Neural progenitor cell (in vitro differentiated cells): ENCODE measurements at places on chromosomes 12 and 14. TPM values are rescaled to one million over a fixed set of nuclear protein-coding genes. Genes with fewer than 3 reads are reported as not detected.

SYT10 gene
- total RNA-seq: 0.62 and 1.2 TPM in 2 replicates

HOXC5 gene
- total RNA-seq: not detected in 2 replicates

NIN gene
- total RNA-seq: 34.7 and 49.0 TPM in 2 replicates

- H3K27ac ChIP-seq: no peak overlapping the region
- peaks cover 6% of the 10 kb centered on the region for H3K4me1 ChIP-seq
- H3K36me3 ChIP-seq: no peaks in the 10 kb centered on the region
Observed at GRCh38 chr14:59004012-59004411, 184.5 kb upstream of the DAAM1 start.

DNA sequence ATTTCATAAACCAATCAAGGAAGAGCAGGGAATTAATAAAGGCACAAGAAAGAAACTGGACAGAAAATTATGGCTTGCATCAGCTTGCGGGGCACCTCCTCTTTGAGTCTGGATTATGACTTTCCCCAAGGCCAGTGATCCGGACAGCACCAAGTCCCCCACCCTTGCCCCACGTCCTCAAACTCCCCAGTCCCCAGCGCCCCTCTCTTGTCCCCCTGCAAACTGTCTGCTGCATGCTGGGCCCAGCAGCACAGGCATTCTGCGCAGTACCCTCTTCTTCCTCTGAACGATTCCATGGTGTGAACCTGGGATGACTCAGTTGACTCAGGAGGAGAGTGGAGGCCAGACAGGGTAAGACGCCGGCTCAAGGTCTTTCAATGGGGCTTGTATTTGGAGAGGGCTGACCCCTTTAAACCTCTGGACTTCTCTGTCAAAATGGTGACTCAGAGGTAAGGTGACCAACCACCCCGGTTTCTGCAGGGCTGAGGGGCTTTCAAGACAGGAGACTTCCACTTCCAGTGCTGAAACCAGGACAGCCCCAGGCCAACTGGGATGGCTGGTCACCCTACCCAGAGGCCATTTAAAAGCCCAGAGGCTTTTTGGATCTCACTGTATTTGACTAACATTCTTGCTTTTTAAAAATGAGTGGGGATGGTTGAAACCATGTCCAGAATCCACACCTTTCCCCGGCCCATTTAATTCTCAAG, 13.5 kb downstream of the C14orf132 start:
- H3K36me3 ChIP-seq: no peaks in the 10 kb centered on the region
- no peaks in the 10 kb centered on the region for H3K27me3 ChIP-seq
- no peak for DNase-seq

- H3K4me3 ChIP-seq: no peak overlapping the region
- DNase-seq: peak; percentile 86
- no peaks in the 10 kb centered on the region for H3K36me3 ChIP-seq
- H3K27ac ChIP-seq: no peak overlapping the region
- H3K4me1 ChIP-seq: no peaks in the 10 kb centered on the region
- H3K27me3 ChIP-seq: no peaks in the 10 kb centered on the region
Observed at GRCh38 chr14:74945852-74946658, 9.3 kb downstream of the PGF start.

DNA sequence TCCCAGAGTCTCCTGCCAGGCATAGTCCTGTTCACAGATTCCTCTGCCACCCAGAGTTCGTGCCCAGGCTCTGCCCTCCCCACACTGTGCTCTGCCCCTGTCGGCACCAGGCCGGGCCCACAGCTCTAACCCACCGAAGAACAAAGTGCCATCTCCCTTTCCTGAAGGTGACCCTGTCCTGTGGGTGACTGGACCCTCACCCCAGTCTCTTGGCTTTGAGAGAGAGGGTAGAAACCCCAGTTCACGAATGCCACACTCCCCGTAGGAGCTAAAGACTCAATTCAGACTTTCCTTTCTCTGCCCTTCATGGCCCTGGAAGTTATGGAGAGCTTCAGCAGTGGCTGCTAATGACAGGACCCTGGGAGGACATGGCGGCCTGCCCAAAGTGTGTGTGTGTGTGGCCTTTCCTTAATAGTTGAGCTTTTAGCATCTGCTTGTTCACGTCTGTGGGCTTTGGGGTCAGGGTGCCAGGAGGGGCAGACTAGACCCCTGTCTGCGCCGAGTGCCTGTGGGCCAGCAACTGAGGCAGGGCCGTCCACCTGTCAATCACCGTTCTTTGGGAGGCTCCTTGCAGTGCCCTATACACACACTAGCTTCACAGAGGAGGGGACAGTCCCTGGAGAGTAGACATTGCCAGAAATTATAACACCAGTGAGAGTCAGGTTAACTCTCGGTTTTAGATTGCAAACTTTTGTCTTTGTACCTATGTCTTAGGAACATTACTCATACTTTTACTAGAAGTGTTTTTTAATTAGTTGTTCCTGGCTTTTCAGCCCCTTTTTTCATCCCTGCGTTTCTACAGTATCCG, 84.6 kb upstream of the DYNC1H1 start:
- H3K27ac ChIP-seq: no peak overlapping the region
- H3K27me3 ChIP-seq: no peaks in the 10 kb centered on the region
- no peak for DNase-seq
- no peak overlapping the region for H3K4me3 ChIP-seq
- H3K4me1 ChIP-seq: no peaks in the 10 kb centered on the region

- H3K27me3 ChIP-seq: no peaks in the 10 kb centered on the region
- peaks cover 17% of the 10 kb centered on the region for H3K4me1 ChIP-seq
- no peak overlapping the region for H3K27ac ChIP-seq
- no peak overlapping the region for H3K4me3 ChIP-seq
Observed at GRCh38 chr12:91913651-91914050, 232.0 kb downstream of the BTG1 start.

DNA sequence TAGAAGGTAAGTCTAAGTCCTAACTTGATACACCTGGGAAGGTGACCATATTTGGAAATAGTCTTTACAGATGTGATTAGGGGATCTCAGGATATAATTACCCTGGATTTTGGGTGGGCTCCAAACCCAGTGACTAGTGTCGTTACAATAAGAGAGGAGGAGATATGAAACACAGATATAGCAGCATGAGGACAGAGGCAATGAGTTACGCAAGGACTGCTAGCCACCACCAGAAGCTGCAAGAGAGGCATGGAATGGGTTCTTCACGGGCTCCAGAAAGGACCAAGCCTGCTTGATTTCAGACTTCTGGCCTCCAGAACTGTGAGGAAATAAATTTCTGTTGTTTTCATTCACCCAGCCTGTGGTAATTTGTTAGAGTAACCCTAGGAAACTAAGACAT, 28.6 kb downstream of the FGFR1OP2 start:
- H3K27me3 ChIP-seq: no peaks in the 10 kb centered on the region
- no peak overlapping the region for H3K4me3 ChIP-seq
- H3K27ac ChIP-seq: no peak overlapping the region
- DNase-seq: no peak

DNA sequence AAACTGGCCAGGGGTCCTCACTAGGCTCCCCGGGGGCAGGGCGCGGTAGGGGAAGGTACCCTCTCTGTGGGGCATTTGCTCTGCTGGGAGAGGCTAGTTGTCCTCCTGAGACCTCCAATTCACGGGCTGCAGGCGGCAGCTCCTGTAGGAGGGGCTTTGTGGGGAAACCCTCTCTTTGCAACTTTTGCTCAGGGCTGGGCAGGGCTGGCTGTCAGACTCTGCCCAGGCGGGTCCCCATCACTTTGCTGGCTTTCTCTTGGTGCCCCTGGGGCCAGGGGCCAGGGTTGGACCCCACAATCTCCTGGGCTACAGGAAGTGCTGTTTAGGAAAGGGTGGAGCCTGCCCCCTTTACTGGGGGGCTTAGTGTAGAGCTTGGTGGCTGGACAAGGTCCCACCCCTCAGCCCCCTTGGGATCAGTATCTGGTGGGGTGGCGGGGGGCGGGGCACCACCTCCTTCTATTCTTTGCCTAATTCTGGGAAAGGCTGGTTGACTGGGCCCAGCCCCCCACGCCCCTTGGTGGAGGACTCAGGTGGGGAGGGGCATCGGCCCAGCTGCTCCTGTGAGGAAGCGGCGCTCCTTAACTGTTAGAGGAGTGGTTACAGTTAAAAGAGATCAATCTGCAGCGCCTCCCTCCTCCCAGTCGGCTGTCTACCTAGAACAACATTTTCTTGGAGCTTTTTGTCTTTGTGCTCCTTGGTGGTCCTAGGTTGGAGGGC, 918.7 kb downstream of the AACS start:
- H3K4me3 ChIP-seq: peak overlapping the region; percentile 65
- peak; percentile 94 for DNase-seq
- H3K36me3 ChIP-seq: no peaks in the 10 kb centered on the region
- H3K4me1 ChIP-seq: peaks cover 7% of the 10 kb centered on the region
- peak overlapping the region; percentile 85 for H3K27ac ChIP-seq

- H3K27ac ChIP-seq: no peak overlapping the region
- H3K4me1 ChIP-seq: no peaks in the 10 kb centered on the region
- no peak overlapping the region for H3K4me3 ChIP-seq
Observed at GRCh38 chr14:38198425-38198824, 9.3 kb upstream of the SSTR1 start.

DNA sequence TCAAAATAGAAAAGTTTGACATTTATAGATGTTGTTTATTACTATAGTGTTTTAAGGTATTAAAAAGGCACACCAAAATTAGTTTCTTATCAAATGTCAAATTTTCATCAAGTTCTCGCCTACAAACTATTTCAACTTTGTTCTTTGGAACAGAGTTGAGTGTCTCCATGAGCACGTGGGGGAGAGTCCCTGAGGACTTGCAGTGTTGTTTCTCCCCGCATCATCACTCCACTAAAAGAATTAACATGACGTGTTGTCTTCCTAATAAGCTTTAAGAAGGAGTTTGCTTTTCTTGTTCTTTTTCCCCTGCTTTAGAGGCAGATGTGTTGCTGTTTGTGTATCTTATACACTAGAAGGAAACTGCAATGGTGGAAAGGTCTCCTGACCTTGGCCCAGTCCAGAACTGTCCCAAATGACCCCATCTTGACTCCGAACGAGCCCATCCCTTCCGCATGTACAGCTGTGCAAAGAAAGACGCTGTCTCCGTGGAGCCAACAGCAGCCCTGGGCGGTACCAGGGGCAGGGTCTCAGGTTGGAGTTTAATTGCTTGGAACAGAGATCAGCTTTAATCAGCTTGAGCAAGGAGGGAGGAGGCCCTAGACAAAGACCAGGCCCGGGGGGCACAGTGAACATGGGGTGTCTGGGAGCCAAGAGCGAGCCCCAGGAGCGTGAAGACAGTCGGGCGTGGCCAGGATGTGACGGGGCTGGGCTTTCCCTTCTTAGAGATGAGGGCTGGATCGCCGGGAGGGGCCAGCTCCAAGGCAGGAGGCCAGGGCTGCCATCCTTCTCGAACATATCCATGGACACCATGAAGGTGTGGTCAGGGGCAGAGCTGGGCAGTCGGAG, 215.4 kb upstream of the RTL1 start:
- no peaks in the 10 kb centered on the region for H3K36me3 ChIP-seq
- H3K4me1 ChIP-seq: peaks cover 12% of the 10 kb centered on the region
- H3K4me3 ChIP-seq: no peak overlapping the region
- H3K27me3 ChIP-seq: no peaks in the 10 kb centered on the region
- no peak overlapping the region for H3K27ac ChIP-seq
